ENCODE measurements at places on chromosomes 1 and 21.

- no peak for DNase-seq
Measured at GRCh38 chr1:166911624-166912023, 35.6 kb upstream of the TADA1 start.

- no peak for DNase-seq
Measured at GRCh38 chr1:212077028-212077427, 41.5 kb downstream of the DTL start.

DNA sequence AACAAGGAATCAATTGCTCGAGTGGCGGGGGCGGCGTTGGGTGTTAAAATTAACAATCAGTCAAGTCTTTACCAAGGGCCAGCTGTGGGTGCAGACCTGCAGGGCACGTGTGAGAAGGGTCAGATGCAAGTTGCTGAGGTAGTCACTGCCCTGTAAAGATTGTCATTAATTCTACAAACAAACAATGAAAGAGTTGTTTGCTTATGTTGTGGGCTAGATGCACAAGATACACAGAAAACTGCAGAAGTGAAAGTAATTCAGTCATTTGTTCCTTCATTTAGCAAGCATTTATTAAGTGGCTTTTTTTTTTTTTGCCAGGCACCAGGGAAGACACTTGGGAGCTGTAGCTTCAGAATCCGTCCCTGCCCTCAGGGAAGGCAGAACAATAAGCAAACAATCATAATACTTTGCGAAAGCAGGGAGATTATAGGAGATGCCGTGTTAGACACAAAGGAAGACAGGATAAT is 79.5 kb downstream of the NR5A2 start:
- DNase-seq, result no peak

- DNase-seq, result no peak
Measured at GRCh38 chr21:18801468-18801867, 397.9 kb upstream of the TMPRSS15 start.

DNA sequence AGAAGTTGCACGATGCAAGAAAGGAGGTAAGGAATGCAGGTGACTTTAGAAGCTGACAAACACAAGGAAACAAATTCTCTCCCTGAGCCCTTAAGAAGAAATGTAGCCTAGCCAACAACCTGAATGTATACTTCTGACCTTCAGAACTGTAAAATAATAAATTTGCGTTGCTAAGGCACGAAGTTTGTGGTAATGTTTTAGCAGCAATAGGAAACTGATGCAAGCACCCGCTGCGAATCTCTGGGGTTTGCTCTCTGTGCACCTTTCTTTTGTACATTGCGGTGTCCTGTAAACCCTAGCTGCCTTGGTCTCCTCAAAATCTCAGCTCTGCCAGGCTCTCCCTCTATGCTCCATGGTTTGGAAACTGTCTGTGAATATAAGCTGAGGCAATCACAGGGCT is 15.1 kb downstream of the CD53 start:
- no peak for DNase-seq

DNA sequence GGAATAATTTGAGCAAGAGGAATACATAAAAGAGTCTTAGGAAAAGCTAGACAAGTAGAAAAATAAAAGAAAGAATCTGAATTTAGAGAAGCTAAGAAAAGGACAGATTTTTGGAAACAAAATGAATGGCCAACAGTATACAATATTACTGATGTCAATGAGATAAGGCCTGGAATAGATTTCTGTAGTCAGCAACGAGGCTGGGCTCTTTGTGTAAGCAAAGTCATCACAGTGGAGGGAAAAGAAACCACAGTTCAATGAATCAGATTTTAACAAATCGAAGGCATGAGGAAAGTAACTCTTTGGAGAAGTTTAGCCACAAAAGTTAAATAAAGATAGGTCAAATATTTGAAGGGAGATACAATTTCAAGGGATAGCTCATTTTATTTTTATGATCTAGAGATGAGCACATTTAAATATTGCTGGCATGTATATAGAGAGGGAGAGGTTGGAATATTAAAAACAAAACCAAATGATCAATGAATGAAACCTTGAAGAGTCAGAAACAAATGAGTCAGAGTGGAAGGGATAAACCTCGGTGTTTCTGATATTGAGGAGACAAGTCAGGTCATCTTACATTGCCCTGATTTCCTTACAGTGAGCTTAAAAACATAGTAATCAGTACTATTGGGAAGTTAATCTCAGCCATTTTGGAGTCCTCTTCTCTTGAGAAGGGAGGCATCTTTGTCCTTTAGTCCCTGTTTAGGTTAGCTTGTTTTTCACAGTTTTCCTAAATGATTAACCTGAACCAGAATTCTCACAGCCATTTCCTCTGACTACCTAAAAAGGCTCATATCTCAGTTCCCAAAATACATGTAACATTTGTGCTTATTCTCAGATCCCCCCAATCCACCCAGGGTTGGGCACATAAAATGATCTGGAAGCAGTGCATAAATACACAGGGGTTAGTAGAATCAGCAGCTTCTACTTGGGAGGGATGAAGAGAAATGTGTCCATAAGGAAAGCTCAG is 620.0 kb upstream of the B3GALT2 start:
- no peak for DNase-seq

GRCh38 chr1:156148216-156148615 is 5.2 kb upstream of the SEMA4A start:
- DNase-seq, result no peak

- DNase-seq, result no peak
Measured at GRCh38 chr1:98472878-98473277, 188.6 kb upstream of the SNX7 start.

GRCh38 chr1:85224295-85224694 is 23.5 kb upstream of the SYDE2 start:
- DNase-seq, result no peak

DNA sequence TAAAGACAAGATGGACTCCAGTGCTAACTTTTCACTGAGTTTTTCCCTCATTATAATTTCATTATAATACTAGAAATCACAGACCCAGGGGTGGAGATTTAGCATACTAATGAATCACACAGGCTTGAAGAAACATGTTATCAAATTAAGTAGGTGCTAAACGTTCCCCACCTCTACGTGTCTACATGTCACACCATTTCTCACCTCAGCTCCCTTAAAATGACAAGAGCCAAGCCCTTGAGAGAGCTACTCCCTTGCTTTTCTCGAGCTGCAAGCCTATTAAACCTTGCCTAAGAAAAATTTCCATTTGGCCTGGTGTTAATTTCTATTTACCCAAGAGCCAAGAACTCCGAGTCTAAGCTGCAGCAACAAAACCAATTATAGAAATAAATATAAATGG is 396.3 kb upstream of the NEGR1 start:
- DNase-seq, result no peak

DNA sequence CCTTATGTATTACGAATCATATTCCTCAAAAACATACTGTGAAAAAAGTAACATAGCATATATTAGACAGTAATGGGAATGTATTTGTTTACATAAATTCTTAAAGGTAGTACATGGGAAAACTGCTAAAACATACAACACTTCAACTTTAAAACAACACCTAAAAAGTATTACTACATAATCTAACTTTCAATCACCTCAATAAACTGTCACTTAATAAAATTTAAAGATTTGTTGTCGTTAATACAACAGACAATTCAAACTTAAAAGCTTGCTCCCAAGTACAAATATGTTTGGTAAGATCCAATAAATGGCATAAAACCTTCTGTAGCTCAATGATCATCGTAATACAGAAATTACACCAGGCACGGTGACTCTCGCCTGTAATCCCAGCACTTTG is 3.7 kb downstream of the ARID4B start:
- no peak for DNase-seq

GRCh38 chr1:187053876-187054275 is 225.1 kb downstream of the PLA2G4A start:
- no peak for DNase-seq

DNA sequence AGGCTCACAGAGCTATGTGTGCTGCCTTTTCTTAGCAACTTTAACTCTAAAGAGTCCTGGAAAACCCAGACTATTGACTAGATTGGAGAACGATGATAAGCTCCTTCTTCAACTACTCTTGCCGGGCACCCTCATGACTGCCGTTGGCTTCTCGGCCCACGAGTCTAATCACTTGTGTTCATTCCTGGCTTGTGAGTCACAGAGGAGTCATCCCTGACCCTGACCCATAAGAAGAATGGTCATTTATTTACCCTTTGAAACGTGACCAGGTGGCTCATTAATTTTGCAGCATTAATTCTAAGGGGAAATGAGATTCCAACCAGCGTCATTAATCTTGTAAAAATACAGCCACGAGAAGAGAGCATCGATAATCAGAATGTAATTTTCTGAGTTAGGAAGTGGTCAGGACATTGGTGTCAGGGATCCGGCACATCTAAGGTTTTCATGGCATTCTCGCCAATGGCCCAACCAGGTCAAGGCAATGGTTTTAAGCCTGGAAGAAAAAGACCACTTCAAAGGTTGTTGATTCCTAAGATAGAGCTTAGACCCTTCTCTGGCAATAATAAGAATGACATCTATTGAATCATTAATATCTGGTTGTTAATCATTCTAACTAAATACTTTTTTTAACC is 183.6 kb upstream of the RUNX1 start:
- no peak for DNase-seq

DNA sequence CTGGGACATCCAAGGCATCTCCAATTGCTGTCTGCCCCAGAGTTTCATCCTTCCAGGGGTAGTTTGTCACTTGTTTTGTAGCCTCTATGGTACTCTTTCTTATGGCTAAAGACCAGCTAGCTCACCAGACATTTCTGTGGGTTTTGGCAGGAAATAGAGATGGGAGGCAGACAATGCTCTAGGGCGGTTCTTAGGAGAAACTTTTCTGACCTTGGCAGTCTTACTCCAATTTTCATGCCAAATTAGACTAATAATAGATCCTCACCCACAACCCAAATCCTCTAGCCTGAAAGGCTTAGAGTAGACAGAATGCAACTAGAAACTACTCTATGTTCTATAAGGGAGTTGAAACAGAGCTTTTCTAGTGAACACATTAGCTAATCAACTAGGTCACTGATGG is 69.8 kb downstream of the LRIG2 start:
- DNase-seq, result no peak

GRCh38 chr1:40944326-40944725 is 35.2 kb upstream of the CTPS1 start:
- DNase-seq, result no peak

- DNase-seq, result no peak
Measured at GRCh38 chr1:229407206-229408026, 26.5 kb downstream of the ACTA1 start.

- DNase-seq, result no peak
Measured at GRCh38 chr1:97920276-97920831, 480 bp downstream of the DPYD start.

DNA sequence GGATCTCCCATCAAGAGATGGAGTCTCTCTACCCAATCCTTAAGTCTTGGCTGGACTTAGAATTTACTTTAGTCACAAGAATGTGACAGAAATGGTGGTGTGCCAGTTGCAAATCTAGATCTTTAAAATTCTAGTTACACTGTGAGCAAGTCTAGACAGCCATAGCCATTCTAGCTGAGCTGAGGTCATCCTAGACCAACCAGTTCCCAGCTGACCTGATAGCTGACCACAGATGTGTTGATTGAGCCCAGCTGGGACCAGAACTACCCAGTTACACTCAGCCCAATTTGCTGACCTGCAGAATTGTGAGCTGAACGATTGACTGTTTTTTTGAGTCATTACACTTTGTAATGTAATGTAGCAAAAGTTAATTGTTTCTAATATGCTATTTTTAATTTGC is 251.8 kb downstream of the ADGRL2 start:
- DNase-seq, result no peak

DNA sequence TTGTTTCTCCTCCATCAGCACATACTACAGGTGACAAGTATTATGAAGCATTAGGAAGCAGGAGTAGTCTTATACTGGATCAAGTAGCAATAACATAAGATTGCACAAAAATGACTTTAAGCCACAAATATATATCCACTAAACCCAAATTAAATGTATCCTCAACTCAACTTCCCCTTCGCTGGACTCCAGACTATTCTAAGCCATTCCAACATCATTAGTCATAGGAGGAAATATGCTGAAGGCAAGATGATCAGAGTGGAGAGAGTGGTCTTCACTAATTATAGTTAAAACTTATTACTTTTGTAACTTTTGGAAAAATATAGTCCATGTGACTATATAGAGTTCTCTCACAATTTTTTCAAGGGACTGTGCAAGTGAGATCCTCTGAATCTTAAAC is 390.7 kb upstream of the ZP4 start:
- DNase-seq, result no peak

DNA sequence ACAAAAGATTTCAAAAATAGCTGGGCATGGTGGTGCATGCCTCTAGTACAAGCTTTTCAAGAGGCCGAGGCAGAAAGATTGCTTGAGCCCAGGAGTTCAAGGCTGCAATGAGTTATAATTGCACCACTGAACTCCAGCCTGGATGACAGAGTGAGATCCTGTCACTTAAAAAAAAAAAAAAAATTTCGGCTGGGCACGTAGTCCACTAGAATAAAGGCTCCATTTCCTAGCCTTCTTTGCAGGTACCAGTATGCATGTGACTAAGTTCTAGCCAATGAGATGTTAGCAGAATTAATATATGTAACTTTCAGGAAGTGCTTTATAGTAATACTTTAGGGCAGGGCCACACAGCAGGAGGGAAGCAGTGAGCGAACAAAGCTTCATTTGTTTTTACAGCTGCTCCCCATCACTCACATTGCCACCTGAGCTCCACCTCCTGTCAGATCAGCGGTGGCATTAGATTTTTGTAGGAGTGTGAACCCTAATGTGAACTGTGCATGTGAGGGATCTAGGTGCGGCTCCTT is 28.8 kb upstream of the SYDE2 start:
- DNase-seq, result no peak

DNA sequence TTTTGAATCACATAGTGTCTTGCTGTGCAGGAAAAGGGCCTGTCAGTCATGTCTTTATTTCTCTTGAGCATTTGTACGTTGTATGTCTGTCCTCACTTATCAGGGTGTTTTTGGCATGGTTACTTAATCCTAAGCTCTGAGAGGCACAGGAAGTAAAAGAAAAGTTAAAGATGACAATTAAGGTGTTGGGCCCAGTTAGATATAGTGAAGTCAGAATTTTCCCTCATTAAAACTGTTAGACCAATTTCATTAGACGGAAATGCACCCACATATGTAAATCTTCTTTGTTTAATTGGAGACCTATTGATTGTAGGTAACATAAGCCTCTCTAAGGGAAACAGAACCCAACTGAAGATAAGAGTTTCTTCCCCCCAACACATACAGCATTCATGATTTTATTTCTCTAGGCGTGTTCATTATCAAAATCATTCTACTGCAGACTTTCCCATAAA is 21.9 kb downstream of the NFIA start:
- DNase-seq, result no peak

- DNase-seq, result no peak
Measured at GRCh38 chr21:35578831-35579471, 481.4 kb downstream of the SETD4 start.

Data from stimulated activated CD4-positive, alpha-beta T cell treated with anti-CD3 and anti-CD28 coated beads, Interleukin-12 subunit alpha, Interleukin-12 subunit beta, amount 100 ng/mL, for 24 hours (primary cell).